Activated naive CD4-positive, alpha-beta T cell treated with Interleukin-2 at 50 U/mL for 16 hours (primary cell): ENCODE measurements at places on chromosomes 16 and 17.

GRCh38 chr17:10135539-10136257 lies 62.7 kb downstream of the GAS7 start:
- no peak for DNase-seq

- DNase-seq: no peak
Observed at GRCh38 chr16:67675579-67675935, 8.9 kb downstream of the C16orf86 start.

GRCh38 chr17:81509207-81509971 lies 3.2 kb downstream of the ACTG1 start:
- peak; percentile 52 for DNase-seq

DNA sequence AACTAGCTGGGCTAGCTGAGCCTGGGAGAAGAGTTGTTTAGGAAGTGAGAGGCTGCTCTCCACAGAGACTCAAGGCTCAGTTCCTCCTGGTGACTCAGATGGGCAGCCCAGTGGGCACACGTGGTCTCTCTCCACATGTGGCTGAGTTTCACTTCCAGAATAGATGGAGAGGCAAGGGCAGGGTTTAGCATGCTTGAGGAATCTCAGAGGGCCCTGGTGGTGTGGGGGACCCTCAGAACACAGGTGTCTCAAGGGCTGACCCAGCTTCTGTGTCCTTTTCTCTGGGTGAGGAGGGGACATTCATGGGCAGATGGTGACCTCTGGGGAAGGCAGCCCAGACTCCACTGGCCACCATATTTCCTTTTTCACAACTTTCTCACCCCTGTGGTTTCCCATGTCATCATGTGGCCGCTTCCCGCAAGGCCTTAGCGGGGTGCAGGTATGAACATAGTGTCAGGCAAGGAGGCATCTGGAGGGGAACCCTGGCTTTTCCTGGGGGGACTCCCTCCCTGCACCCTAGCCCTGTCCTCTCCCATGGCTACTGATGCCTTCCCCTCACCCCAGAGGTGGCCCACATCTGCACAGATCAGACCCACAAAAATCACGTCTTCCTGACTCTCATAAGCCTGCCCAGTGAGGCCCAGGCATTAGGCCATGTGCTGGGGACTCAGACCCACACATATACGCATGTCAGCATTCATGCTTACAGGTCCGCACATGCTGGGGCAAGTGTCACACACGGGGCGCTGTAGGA lies 3.3 kb downstream of the GRN start:
- DNase-seq: no peak

- DNase-seq: peak; percentile 24
Observed at GRCh38 chr17:2170023-2170422, 115.1 kb downstream of the HIC1 start.

DNA sequence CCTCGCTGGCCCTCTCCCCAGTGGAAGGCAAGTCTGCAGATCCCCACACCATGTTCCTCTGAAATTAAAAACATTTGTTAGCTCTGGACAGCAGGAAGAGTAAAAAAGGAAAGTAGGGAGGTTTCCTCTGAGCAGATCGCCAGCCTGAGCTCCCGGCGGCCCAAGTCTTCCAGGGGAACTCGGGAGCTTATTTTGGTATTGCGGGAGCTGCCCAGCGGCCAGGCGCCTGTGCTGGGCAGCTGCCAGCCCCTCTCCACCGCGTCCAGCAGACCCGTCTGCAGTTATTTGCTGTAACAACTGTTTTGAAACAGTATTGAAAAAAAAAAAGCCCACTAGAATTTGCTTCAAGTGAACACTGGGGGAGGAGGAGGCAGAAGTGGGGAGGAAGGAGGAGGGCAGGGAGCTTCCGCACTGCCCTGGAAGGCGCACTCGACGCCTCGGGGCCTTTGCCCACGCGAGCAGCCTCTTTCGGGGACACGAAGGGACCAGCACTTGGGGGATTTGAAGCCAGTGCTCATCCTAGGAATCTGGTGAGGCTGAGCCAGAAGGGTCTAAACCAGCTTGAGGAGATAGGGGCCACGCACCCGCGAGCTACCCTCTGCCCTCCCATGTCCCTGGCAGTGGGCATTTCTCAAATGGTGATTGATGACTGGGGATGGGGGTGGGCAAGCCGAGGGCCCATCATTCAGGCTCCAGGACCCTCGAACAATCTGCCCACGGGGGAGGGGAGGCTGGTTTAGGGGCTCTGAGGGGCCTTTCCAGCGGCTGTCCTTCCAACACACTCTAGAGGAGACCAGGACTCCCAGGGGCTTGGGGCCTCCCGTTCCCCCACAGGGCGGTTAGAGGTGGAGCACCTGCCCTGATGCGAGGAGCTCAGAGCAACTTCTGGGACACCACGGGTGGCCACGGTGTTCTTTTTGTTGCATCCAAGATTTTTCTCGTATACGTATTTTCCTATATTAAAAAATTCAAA lies 3.0 kb upstream of the BAHCC1 start:
- no peak for DNase-seq

GRCh38 chr16:30922420-30922959 lies 882 bp upstream of the FBXL19 start:
- DNase-seq: peak; percentile 100

DNA sequence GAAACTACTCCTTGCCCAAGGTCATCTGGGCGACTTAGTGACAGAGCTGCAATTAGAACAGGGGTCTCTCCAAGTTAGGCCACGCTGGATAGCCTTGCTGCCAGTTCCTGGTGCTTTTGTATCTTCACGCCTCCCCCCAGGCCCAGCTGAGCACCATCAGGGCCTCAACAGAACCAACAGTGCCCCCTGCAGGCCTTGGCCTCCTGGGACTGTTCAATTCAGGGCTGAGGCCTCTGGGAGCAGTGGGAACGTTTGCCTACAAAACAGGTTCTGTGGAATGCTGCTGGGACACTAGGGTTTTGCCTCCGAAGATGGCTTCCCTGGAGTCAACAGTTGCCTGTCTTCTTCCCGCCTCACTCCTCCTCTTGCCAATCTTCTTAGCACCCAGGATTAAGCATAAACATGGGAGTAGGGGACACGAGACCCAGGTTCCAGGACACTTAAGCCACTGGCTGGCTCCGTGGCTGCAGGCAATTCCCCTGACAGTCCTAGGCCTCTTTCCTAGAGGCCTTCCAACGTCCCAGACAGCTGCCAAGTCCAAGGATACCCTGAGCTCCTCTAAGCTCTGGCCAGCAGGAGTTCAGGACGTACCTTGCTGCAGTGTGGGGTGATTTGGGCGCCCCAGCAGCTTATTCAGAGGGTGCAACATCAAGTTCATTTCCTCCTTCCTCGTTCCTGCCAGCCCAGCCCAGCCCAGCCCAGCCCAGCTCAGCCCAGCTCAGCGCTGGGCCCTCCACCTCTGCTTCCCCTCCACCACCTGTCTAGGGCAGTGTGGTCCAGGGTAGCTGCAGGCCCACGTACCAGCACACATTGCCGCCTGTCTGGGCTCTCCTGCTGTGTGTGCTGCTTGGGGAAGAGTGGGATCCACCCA lies 246.6 kb upstream of the RPL38 start:
- DNase-seq: peak; percentile 42

- DNase-seq: no peak
Observed at GRCh38 chr17:76419576-76420260, 33.2 kb downstream of the UBE2O start.

DNA sequence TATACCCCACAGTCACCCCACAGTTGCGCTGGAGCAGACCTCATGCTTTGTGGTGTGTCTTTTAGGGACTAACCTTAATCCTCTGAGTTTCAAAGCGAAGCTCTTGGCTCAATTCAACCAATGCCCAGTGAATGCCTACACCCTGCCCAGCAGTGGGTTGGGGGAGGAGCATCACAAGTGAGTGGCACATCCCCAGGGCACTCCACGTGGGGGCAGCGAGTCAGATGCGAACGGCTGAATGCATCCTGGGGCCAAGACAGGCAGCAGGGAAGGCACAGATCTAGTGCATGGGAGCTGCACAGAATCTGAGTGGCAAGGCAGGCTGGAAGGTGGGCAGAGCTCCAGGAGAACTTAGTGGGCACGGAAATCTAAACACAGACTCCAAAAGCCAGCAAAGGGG lies 39.2 kb downstream of the IFT140 start:
- no peak for DNase-seq

DNA sequence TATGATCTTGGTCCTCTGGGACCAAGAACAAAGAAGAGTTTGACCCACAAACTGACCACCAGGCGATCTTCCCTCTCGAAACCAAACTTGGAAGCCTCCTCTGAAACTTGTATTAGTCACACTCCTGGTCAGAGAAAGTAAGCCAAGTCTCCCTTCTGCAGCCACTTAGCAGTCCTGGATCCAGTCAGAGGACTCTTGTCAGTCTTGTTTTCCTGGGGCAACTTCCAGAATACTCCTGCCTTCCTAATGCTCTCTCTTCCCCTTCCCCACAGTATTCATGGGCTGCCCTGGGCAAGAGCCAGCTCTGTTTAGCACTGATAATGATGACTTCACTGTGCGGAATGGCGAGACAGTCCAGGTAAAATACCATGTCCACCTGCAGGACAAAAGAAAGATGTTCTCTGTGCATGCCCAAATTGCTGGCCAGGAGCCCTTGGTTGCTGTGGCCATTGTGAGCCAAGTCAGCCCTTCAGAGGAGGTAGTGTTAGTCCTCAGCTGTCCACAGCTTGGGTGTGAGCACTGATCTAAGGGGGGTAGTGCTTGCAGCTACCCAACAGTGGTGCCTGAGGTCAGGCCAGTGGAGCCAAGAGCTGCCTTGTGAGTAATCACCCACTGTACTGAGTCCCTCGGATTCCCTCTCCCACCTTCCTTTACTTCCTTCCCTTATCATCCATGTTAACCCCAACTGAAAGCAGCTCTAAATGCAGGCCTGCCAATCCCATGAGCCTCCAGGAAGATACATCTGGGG lies 31.2 kb downstream of the CDH3 start:
- no peak for DNase-seq
